ENCODE measurements at places on chromosomes 12 and 14.

DNA sequence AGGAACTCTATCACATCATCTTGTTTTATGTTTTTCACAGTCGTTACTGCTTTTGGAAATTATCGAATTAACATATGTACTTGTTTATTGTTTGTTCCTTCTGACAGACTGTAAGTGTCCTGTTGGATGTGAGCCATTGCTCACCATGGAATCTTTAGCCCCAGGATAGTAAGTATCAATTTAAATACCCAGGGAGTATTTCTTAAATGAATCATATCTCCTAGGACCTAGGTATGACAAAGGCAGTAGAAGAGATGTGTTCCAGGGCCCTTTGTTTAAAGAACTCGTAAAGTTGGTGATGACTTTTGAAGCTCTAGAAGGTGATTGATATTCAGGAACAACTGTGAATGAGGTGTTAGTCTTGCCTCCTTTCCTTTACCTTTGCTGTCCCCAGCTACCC, 30.3 kb upstream of the STRAP start:
- DNase-seq: no peak

DNA sequence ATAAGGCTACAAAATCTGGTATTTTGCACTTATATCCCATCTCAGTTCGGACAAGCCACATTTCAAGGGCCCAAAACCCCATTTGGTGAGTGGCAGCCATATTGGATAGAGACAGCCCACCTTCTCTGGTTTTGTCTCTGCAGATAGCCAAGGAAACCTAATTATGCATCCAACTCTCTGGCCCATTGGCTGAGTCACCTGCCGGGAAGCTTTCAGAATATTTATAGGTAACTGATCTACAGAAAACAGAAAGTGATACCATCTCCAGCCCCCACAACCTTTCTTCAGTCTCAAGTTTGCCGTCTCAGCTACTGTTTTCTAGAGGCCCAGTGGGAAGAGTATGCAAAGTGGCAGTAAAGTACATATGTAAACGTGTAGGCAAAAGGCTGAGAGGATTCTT, 33.7 kb upstream of the PPP1CC start:
- no peak for DNase-seq

DNA sequence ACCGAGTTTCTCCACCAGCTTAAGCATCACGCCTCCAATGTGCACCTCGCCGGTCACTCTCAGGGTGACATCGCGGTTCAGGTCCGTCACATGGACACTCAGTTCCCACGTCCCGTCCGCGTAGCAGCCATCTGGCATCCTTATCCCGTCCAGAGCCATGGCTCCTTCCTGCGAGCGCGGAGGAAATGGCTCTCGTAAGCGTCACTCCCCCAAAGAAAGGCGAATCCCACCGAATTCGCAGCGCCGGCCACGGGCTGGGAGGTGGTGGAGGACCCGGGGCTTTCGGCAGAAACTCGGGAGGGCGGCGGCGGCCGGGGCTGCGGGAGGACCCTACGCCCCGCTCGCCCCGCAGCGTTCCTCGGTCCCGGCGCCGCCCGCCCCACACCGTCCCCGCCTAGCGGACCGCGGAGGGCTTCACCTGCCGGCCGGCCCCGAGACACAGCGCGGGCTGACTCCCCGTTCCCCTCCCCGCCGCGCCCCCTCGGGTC, 396 bp downstream of the FERMT2 start:
- peak; percentile 73 for DNase-seq

- DNase-seq: no peak
Measured at GRCh38 chr12:18868717-18869116, 130.8 kb downstream of the CAPZA3 start.

DNA sequence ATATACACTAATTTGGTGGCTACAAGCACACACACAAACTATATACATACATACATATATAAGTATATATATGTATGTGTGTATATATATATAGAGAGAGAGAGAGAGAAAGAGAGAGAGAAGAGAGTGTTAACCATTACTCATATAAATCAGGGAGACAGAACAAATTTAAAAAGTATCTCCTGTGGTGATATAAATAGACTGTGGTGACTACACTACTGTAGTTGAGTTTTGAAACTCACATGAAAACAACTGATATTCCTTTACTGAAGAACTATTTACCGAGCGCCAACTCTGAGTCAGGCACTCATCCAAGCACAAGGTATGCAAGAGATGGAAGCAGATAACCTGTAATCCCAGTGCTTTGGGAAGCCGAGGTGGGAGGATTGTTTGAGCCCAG, 67.3 kb upstream of the ANO6 start:
- no peak for DNase-seq

GRCh38 chr14:86013641-86014040, 483.7 kb downstream of the FLRT2 start:
- no peak for DNase-seq

DNA sequence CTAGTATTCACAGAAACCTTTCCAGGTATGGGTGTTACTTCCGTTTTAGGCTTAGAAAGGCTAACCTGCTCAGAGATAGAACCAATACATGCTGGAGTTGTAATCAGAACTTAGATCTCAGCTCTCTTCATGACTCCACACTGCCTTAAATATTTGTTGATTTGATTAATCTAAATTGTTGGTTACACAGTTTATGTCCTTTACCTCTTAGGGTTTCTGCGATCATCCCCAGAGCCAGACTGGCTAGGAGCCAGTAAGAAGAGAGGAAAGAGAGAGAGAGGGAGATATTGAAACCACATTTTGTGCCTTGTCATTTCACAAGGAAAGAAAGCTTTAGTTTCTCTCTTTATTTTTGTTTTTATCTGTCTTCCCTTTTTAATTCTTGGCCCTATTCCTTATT, 16.8 kb upstream of the MGP start:
- no peak for DNase-seq

- no peak for DNase-seq
Measured at GRCh38 chr12:12333407-12334366, 16.4 kb downstream of the MANSC1 start.

DNA sequence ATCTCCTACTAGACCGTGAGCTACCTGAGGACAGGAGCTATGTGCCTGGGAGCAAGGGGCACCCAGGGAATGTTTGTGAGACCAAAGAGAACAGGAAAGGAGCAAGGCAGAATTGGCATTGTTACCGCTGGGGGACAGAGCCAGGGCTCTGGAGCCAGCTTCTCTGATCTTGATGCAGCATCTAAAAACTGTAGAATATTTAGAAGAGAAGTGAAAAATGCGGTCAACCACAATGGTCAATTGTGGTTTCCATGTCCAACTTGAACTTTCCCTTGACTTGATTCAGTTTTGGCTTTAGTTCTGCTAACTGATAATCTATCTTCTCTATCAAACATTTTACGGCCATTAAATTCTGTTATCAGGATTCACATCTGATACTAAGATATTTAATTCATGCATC, 201.2 kb downstream of the ANO4 start:
- no peak for DNase-seq

GRCh38 chr14:31387091-31387490, 33.3 kb downstream of the HEATR5A start:
- DNase-seq: peak; percentile 35

DNA sequence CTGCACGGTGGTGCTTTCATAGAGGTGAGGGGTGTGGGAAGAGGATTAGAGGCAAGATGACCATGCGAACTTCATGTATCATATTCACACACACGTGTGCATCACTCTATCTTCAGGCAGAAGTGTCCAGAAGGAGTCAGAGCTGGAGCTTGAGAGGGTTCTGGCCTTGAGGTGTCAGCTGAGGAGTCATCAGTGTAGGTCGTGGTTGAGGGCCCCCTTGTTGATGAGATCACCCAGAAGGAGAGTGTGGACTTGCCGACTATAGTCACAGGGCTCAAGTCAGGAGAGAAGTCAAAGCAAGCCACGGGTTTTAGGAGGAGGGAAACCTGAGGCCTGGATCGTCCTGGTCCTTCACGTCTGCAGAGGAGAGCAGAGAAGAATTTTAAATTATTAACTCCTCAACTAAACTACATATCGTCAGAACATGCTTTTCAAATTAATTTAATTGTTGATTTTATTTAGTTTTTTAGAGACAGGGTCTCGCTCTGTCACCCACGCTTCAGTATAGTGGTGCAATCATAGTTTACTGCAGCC, 25.4 kb downstream of the EML1 start:
- no peak for DNase-seq

DNA sequence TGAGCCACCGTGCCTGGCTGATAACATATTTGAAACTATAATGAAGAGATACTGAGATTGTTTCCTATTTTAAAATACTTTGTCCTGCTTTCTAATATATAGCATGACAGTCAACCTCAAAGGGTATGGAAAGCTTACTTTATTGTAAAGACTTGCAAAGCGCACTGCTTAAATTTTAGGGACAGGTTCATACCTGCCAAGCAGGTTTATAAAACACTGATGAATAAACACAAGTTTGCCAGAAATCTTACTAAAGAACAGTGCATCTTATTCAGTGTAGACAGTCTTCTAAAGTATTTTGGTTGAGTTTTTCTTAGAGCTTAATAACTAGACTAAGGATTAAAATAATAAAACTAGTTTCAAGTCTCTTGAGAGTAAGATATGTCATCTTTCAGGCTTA, 4.8 kb downstream of the C12orf71 start:
- no peak for DNase-seq

- no peak for DNase-seq
Measured at GRCh38 chr14:89386212-89386886, 30.7 kb downstream of the FOXN3 start.

DNA sequence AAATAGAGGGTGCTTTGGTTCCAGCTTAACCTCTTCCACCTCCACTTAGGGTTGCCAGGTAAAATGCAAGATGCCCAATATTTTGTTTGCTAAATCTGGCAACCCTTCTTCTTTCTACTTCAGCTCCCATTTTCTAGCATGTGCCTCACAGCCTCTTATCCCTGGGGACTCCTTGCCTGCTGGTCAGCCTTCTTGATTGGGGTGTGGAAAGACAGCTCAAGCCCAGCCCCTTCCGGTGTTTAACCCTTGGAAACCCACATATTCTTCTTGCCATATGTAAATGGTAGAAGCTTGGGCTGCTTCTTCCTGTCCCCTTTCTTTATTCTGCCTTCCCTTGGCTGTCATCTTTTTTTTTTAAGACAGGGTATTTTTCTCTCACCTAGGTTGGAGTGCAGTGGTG, 5.7 kb downstream of the SPIC start:
- peak; percentile 14 for DNase-seq

GRCh38 chr12:94990222-94990621, 13.3 kb downstream of the NDUFA12 start:
- DNase-seq: no peak

GRCh38 chr12:4202918-4203317, 70.6 kb upstream of the CCND2 start:
- no peak for DNase-seq

DNA sequence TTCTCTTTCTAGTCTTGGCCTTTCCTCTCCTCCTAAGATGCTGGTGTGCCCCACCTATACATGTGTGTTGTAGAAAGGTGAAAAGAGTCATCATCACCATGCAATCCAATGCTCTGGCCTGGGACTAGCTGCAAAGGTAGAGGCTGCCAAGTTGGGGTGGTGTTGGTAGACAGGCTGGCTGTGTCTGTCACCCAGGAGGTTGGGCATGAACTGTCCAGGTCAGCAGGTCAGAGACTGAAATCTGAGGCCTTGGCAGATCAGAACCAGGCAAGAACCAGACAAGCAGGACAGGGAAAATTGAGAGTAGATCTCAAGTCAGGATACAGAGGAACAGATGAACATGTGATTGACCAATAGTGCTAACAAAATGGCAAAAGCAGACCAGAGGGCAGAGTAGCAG, 26.2 kb downstream of the L2HGDH start:
- no peak for DNase-seq

DNA sequence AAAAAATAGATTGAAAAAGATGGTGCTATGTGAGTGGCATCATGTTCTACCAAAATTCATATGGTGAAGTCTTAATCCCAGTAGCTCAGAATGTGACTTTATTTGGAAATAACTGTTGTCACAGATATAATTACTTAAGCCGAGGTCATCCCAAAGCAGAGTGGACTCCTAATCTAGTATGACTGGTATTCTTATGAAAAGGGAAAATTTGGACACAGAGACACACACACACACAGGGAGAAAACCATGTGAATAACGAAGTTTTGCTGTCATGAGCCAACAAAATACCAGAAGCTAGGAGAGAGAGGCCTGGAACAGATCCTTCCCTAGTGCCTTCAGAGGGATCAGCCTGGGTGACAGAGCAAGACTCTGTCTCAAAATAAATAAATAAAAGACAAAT, 62.6 kb downstream of the FAR2 start:
- no peak for DNase-seq

GRCh38 chr12:60822580-60822979, 1226.8 kb downstream of the SLC16A7 start:
- no peak for DNase-seq

DNA sequence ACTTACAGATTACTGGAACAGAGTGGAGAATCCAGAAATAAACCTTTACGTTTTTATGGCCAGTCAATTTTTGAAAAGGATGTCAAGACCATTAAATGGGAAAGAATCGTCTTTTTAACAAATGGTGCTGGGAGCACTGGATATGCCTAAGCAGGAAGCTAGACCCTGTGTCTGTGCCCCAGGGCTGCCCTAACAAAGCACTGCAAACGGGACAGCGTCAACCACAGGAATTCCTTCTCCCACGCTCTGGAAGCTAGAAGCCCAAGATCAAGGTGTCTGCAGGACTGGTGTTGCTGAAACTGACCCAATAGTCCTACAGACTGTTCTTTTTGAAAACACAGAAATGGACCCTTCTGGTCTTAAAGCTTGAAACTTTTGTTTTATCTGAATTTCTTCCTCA, 9.3 kb upstream of the TMEM121 start:
- no peak for DNase-seq

DNA sequence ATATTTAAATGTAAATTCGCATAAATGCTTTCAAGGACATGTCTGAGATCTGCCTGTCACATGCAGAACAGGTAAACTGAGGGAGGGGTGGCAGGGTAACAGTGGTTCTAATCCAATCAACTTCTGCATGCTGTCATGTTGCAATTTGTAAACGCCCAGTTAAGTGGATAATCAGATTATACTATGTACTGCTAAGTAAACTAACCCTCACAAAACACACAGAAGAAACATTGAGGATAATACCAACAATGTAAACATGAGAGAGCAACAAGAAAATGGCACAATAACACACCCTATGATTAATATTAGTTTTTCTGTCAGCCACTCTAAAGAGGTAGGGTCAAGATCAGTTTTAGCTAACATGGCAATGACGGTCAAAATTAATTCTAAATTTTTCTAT, 123.7 kb downstream of the KIF21A start:
- no peak for DNase-seq

DNA sequence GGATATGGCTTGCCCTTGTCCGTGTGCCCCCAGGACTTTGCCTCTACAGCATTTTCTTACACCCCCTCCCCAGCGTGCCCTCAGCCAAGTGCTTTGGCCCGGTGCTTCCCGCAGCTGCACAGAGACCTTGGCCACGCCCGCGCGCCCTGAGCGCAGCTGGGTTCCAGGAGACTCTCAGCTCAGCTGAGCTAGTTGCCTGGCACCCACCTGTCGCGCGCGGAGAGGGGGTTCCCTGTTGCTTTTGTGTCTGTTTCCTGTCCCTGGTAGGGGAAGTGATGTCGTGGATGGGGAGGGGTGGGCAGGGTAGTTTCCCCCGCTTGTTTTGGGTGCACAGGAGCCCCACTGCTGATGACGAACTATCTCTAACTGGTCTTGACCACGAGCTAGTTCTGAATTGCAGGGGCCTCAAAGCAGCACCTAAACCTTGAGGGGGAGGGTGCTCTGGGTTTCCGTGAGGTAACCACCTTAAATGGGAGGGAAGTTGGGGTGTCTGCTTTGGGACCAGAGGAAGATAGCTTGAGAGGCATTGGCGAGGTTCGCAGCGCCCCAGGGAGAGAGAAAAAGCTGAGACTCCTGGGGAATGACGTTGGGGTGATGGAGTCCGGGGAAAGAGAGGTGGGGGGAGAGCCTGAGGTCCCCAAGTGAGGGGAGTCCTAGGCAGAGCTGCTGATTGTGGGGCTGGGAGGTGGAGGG, 1.5 kb downstream of the DIO3 start:
- DNase-seq: no peak

All from iPS-NIHi11 (cell line).